ENCODE measurements at places on chromosomes 6 and 20.

- DNase-seq, result no peak
Measured at GRCh38 chr6:6005051-6006005, 1.4 kb downstream of the NRN1 start.

- DNase-seq, result no peak
Measured at GRCh38 chr6:169729961-169730360, 5.7 kb upstream of the PHF10 start.

DNA sequence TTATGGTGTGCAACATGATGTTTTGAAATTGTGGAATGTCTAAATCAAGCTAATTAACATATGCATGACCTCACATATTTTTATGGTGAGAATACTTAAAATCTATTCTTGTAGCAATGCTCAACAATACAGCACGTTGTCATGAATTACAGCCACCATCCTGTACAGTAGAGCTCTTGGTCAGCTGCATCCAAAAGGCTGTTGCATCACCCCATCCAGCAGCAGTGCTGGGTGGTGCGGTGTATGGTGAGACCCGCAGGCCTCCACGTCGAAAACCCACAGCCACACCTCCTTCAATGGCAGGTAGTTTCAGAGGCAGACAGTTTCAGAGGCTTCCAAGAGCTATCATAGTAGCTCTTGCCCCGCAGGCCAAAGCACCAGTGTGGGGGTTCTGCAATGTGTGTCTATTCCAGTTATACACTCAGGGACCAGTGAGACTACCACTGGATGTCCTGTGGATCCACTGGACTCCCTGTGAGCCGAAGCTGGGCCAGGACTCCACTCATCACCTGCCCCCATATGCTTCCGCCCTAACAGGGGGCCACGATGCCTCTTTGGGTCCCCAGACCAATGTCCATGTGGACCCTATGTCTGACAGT is 23.4 kb downstream of the PACSIN1 start:
- DNase-seq, result peak; percentile 35

DNA sequence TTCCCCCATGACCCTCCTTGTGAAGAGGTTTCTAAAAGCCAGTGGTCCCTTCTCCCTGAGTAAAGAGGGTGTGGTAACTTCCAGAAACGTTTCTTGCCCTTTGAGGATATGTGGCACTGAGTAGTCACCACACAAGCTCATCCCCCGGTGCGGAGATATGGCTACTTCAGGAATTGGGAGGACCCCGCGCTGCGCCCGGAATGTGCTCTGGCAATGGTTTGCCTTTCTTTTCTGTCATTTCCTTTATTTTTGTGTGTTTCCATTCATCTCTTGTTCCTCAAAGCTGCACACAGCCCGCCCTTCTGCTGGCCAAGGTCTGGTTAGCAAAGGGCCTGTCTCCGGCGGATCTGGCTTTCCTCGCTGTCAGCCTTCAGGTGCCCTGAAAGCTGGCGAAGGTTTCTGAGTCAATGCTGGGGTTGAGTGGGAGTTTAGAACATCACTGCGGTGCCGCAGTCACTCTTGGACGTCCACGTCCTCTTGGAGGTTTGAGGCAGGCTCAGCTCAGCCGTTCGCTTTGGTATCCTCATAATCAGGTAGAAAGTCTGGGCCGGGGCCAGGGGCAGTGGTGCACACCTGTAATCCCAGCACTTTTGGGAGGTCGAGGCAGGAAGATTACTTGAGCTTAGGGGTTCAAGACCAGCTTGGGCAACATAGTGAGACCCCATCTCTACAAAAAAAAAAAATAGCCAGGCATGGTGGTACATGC is 67.2 kb downstream of the TCP11 start:
- DNase-seq, result no peak

DNA sequence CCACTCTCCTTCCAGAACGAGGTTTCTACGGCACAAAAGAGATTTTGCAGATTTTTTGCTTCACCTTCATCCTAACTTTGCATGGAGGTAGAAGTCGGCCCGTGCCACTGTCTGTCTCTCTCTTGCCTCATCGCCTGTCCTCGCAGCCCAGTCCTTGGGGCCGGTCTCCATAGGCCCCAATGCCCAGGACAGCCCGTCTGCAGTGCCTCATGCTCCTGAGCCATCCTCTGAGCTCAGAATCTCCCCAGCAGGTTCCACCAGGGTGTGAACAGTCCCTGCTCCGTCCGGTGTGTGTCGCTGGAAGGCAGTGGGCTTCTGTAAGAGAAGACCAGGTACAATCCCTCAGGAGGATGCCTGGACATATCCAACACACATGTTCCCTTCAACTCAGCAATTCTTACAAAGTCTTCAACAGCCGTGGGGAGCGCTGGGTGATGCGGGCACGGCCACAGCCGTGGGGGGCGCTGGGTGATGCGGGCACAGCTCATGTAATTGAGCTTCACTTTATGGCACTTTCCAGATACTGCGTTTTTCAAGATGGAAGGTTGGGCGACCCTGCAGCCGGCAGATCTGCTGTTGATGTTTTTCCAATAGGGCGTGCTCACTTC is 231.9 kb downstream of the DLL1 start:
- no peak for DNase-seq

DNA sequence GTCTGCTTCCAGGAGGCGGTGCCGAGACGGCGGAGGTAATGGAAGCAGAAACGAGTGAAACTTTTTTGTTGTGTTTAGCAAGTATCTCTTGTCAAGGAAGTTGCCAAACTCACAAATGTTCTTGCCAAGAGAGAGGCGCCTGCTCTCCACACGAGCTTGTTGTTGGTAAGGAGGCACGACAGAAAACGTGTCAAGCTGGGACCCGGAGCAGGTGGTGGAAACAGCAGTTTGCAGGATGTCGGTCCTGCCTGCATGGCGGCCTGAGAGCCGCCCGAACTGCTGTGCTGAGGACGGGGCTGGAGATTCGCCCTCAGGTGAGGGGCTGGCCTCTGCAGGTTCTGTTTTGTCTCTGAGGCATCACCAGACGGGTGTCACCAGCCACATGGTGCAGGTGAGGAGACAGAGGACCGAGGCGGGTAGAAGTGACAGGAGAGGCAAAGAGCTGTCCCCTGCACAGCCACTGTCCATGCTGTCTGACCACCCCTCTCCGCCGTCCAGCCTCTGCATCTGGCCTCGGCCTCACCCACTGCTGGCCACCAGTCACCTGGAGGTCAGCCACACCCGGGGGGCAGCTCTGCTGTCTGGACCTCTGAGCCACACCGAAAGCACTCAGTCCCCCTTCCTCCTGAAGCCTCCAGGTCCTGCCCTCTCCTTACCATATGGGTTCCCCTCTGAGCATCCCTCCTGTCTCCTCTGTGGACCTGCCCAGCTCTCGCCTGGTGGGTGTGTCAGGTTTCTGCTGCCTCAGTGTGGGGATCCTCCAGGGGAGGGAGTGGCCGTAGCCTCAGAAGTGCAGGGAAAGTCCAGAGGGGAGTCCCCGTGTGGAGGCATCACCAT is 261.5 kb downstream of the TAF4 start:
- peak; percentile 84 for DNase-seq

DNA sequence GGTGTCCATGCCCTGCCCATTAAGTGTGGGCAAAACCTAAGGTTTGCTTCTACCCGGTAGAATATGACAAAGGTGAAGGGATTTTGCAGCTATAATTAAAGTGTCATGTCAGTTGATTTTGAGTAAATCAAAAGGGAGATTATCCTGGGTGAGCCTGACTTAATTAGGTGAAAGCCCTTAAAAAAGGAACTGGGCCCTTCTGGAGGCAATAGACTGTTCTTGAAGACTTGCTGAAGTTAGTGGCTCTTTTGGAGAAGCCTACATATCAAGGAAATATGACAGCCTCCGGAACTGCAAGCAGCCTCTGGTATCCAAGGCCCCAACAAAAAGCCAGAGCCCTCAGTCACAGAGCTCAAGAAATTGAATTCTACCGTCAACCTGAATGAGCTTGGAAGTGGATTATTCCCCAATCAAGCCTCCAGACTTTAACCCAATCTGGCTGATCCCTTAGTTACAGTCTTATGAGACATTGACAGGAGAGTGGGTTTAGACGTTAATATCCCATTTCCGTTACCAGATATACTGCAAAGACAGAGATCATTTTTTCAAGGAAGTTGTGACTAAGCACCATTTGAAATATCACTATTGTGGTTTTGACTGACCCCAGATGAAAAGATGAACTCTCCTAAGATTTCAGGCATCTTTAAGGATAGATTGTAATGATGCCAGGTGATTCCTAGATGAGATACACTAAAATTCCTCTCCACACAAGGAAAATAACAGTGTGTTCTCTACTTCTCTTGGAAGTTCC is 303.4 kb downstream of the PLCB1 start:
- no peak for DNase-seq

DNA sequence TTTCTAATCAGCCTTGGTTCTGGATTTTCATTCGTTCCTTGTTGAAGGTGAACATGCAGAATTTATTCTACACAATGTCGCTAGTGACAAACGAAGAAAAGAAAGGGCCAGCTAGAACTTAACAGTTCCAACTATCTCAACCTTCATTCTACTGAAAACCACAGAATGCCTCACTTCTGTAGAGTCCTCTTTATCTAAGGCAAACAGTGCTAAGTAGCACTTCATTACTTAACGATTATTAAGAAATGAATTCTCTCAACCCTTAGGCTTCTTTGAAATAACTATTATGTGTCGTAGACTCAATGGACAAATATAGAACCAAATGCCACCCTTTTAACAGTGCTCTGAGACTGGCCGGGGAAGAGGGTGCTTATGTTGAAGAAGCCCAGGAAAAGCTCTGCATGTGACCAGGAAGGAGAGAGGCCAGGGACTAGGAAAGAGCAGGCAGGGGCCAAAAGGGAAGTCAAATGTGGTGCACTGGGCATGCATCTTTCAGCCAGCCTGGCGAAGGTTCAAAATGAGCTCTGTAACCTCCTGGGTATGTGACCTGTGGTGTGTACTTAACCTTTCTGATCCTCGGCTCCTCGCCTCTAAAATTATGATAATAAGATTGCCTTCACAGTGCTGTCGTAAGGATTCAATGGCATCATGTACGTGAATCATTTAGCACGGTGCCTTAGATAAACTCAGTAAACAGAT is 55.4 kb upstream of the BMP2 start:
- no peak for DNase-seq

GRCh38 chr6:108961985-108962384 is 113.8 kb downstream of the ARMC2 start:
- no peak for DNase-seq

DNA sequence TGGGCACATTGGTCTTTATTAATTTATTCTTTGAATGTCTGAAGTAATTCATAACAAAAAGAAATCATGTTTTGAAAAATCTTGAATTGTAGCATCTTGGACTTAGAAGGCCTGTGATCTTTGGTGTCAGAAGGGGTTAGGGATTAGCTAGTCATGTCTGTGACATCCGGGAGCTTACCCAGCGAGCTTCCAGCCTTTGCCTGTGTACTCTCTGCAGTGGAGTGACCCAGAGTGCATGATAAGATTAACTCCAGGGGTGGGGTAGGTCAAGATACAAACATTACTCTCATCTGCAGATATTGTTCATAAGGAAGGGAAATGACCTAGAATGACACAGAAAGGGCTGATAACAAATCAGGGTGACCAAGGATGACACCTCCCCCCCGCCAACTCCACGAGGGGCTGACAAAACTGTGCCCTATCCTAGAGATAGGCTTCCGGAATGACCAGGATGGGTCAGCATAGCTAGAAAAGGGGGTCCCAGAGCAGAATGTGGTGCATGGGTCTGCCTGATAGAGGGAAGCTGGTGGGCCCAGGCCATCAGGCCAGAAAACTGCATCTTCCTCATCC is 56.6 kb upstream of the BLCAP start:
- DNase-seq, result no peak

DNA sequence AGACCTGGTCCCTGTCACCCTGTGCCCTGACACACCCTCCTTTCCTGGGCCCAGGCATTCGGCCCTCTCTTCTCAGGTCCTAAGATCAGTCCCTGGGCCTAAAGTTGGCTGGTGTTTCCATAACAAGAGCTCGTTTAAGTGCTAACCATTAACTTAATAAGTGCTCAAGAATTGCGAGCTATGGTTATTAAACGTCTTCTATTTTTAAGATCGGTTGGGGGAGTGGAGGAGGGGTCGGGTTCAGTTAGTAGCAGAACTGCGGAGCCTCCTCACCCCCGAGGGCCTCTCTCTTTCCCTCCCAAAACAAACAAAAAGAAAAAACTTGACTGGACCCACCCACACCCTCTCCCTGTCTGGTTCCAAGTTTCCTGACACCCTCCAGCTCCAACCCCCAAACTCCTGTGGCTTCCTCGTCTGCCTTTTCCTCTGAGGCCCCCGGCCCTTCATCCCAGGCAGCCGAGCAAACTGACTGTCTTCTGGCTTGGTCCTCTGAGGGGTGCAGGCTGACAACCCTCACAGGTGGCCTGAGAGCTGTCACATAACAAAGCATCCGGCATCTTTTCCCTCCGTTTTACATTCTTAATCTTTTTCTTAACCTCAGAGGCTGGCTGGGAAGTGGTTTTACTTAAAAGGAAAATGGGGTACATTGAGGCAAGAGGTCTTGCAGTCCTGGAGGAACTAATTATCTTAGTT is 2.0 kb downstream of the STK35 start:
- DNase-seq, result no peak

DNA sequence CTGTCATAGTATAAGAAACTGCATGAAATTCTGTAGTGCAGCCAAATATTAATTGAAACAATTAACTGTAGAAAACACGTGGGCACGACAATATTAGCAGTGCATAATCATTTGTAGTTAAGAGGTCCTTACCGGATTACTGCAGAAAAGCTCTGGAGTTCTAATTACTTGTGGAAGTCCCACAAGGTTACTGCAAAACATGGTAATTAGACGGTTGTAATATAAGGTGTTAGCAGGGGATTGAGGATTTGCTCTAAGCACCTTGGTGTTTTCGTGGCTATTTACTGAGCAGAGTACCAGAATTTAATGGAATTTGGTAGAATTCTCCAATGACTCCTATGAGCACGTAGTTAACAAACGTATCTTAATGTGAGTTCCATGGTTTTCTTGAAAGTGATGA is 473.6 kb upstream of the AGPAT4 start:
- DNase-seq, result no peak

GRCh38 chr6:161217628-161218027 is 56.2 kb downstream of the AGPAT4 start:
- DNase-seq, result no peak

DNA sequence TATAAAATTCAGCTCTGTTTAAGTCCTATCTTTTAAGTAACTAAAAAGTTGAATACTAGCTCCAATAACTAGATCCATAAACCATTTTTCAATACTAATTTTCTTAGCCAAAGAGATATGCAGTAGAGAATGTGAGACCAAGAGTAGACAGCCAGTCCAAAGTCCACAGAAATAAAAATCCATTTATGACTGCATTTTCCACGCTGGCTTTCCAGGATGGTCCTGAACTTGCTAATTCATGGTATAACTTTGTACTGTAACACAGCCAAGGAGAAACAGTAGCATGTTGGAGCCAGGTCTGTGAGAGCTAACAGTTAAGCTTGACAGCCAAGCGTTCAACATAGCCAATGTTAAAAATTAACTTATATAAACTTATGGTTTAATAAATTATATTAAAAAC is 156.2 kb downstream of the GMPR start:
- DNase-seq, result no peak

All from chondrocyte (in vitro differentiated cells).